Activated CD4-positive, alpha-beta memory T cell treated with anti-CD3 and anti-CD28 coated beads for 36 hours (primary cell): ENCODE measurements at places on chromosomes 2 and 18. TPM values are rescaled to one million over a fixed set of nuclear protein-coding genes. Genes with fewer than 3 reads are reported as not detected.

RNF125 gene
- 37.6 TPM for total RNA-seq

AMER3 gene
- not detected for total RNA-seq

RAB27B gene
- 0.31 TPM for total RNA-seq

VWA3B gene
- total RNA-seq = not detected

SPC25 gene
- 47.1 TPM for total RNA-seq

GKN1 gene
- not detected for total RNA-seq

OBSL1 gene
- 0.83 TPM for total RNA-seq

VAMP8 gene
- 112 TPM for total RNA-seq

RTP5 gene
- 0.12 TPM for total RNA-seq

DOK6 gene
- total RNA-seq = not detected

DCDC2C gene
- not detected for total RNA-seq

PDCL3 gene
- 47.7 TPM for total RNA-seq

PSMA8 gene
- total RNA-seq = 1.7 TPM
